ENCODE measurements at places on chromosomes 7 and 10. TPM values are rescaled to one million over a fixed set of nuclear protein-coding genes. Genes with fewer than 3 reads are reported as not detected.

DNA sequence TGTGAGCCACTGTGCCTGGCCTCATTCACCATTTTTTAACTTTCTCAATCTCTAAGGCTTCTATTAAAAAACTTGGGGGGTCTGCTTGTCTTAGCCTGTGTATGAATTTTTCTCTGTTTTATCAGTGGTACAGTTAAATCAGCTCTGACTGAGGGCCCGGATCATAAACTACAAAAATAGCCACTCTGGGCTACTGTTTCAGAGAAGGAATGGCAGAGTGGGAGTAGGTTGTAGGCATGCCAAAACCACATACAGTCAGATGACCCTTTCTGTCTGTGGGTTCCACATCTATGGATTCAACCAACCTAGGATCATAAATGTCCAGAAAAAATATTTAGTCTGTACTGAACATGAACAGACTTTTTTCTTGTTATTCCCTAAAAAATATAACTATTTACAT, 21.3 kb downstream of the TBC1D12 start:
- H3K4me3 ChIP-seq, result no peak overlapping the region
- H3K27me3 ChIP-seq, result peaks cover 19% of the 10 kb centered on the region
- DNase-seq, result no peak

- DNase-seq, result no peak
- no peak overlapping the region for H3K27ac ChIP-seq
- H3K4me1 ChIP-seq, result no peaks in the 10 kb centered on the region
- H3K4me3 ChIP-seq, result no peak overlapping the region
These were observed 90.7 kb upstream of the KIAA1217 start for GRCh38 chr10:24118246-24118645.

GRCh38 chr7:37212556-37212955, 236.1 kb downstream of the ELMO1 start:
- H3K27me3 ChIP-seq, result no peaks in the 10 kb centered on the region
- no peak for DNase-seq
- H3K27ac ChIP-seq, result no peak overlapping the region
- H3K36me3 ChIP-seq, result peaks cover 37% of the 10 kb centered on the region

- H3K4me3 ChIP-seq, result no peak overlapping the region
- no peaks in the 10 kb centered on the region for H3K27me3 ChIP-seq
- peaks cover 31% of the 10 kb centered on the region for H3K36me3 ChIP-seq
These were observed 4.7 kb downstream of the POT1 start for GRCh38 chr7:124924906-124925305.

The ZNF853 gene
- total RNA-seq, result 0.99 TPM

The FFAR4 gene
- not detected for total RNA-seq

The SH2D4B gene
- not detected for total RNA-seq
